Left lung (tissue), 14 donors: ENCODE measurements at places on chromosomes 4 and X. TPM values are rescaled to one million over a fixed set of nuclear protein-coding genes. Genes with fewer than 3 reads are reported as not detected.

GRCh38 chr4:146643812-146644401, 5.2 kb downstream of the POU4F2 start:
- no peak overlapping the region for H3K27ac ChIP-seq
- peaks cover 2% of the 10 kb centered on the region for H3K4me1 ChIP-seq
- no peak overlapping the region for H3K4me3 ChIP-seq
- H3K36me3 ChIP-seq = no peaks in the 10 kb centered on the region
- DNase-seq = peak; percentile 32
- peaks cover 88% of the 10 kb centered on the region for H3K27me3 ChIP-seq

Gene TRO
- total RNA-seq = 19.7 TPM

Gene PNMA6A
- 3.1 TPM for total RNA-seq

- H3K27me3 ChIP-seq = no peaks in the 10 kb centered on the region
- no peaks in the 10 kb centered on the region for H3K36me3 ChIP-seq
- no peak overlapping the region for H3K27ac ChIP-seq
- no peak for DNase-seq
- H3K4me3 ChIP-seq = no peak overlapping the region
- H3K4me1 ChIP-seq = no peaks in the 10 kb centered on the region
These were observed 117.2 kb downstream of the SLIT2 start for GRCh38 chr4:20368926-20369325.

DNA sequence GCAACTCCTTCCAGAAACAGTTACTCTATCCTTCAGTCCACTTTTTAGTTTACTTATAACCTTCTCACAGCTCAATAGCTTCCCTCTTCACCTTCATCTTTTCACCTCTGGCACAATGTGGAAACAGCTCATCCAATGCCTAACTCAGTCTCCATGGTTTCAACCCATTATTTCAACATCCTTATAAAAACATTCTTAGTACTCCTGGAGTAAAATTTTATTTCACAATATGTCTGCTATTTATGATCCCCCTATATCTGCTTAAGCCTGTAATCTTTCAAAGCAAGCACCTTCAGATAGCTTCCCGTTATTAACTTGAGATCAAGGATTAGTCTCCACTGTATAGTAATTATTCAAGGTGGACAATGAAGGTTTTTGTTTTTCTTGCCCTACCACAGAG, 156.3 kb downstream of the GASK1B start:
- H3K4me3 ChIP-seq = no peak overlapping the region
- no peaks in the 10 kb centered on the region for H3K36me3 ChIP-seq
- H3K27me3 ChIP-seq = no peaks in the 10 kb centered on the region
- H3K4me1 ChIP-seq = no peaks in the 10 kb centered on the region

GRCh38 chr4:73798842-73799241, 37.6 kb upstream of the CXCL6 start:
- H3K27ac ChIP-seq = no peak overlapping the region
- H3K4me3 ChIP-seq = no peak overlapping the region
- H3K4me1 ChIP-seq = no peaks in the 10 kb centered on the region

Gene CPEB2
- total RNA-seq = 25.2 TPM

DNA sequence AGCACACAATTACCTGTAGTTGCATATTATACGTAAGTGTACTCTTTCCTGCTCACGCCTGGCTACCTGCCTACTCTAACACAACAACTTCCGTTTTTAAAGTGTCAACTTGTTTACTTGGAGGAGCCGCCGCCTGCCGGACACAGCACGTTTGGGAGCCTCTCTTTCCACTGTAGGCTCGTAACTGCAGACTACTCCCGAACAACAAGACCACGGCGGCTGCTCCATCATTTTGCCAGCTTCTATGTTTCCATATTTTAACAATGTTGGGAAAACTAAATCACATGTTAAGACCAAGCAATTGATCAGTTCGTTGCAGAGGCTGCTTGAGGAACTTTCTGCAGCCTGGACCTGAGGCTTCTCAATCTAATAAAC, 841 bp downstream of the MTNR1A start:
- H3K4me1 ChIP-seq = no peaks in the 10 kb centered on the region
- H3K36me3 ChIP-seq = no peaks in the 10 kb centered on the region
- no peak overlapping the region for H3K27ac ChIP-seq
- H3K27me3 ChIP-seq = peaks cover 8% of the 10 kb centered on the region
- peak overlapping the region; percentile 21 for H3K4me3 ChIP-seq
- DNase-seq = peak; percentile 37

DNA sequence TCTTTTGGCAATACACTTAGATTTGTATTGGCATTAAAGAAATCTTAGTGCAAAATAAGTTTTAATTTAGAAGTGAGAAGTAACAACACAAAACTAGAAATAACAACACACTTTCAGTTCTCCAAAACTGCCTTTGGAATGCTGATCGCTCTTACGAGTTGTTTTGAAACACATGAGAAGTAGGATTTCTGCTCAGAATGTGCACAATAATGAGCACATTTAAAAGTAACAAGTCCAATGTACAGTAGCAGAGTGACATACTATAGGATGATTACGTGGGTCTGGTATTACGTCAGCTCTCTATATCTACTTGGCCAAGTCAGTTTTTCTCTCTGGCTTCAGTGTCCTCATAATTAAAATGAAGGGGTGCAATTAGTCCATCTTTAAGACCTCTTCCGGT, 164.8 kb downstream of the CHM start:
- H3K27me3 ChIP-seq = no peaks in the 10 kb centered on the region
- no peak for DNase-seq
- no peak overlapping the region for H3K27ac ChIP-seq
- no peaks in the 10 kb centered on the region for H3K36me3 ChIP-seq

DNA sequence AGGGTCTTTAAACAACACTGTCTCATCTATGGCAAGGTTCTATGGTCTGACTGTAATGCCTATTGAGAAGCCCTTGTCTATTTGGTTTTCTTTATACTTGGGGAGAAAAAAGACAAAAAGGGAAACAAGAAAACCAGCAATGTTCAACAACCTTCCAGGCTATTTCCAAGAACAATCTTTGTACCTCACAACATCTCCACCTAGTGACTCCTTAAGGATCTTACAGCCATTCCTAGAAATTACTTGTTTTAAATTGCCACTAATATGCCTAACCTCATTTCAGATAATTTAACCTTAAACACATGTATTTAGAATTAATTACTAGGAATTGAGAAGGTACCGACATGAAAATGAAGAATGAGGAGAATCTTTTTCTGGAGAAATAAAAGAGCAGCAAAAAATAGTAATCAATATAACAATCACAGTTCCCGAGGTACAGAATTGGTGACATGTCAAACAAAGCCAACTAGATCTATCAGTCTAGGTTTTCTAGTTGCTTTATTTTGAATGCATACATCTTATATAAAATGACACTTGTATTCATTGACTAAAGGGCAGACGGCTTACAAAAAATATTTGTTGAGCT, 1.6 kb upstream of the RBM46 start:
- no peak overlapping the region for H3K27ac ChIP-seq
- DNase-seq = no peak
- H3K27me3 ChIP-seq = peaks cover 4% of the 10 kb centered on the region
- H3K4me3 ChIP-seq = no peak overlapping the region

- DNase-seq = no peak
- H3K4me1 ChIP-seq = no peaks in the 10 kb centered on the region
- no peaks in the 10 kb centered on the region for H3K27me3 ChIP-seq
These were observed 5.5 kb upstream of the PPP1R2C start for GRCh38 chrX:42783451-42783850.
